Renal cortex interstitium (tissue), 15 donors: ENCODE measurements at places on chromosomes 5 and 9.

DNA sequence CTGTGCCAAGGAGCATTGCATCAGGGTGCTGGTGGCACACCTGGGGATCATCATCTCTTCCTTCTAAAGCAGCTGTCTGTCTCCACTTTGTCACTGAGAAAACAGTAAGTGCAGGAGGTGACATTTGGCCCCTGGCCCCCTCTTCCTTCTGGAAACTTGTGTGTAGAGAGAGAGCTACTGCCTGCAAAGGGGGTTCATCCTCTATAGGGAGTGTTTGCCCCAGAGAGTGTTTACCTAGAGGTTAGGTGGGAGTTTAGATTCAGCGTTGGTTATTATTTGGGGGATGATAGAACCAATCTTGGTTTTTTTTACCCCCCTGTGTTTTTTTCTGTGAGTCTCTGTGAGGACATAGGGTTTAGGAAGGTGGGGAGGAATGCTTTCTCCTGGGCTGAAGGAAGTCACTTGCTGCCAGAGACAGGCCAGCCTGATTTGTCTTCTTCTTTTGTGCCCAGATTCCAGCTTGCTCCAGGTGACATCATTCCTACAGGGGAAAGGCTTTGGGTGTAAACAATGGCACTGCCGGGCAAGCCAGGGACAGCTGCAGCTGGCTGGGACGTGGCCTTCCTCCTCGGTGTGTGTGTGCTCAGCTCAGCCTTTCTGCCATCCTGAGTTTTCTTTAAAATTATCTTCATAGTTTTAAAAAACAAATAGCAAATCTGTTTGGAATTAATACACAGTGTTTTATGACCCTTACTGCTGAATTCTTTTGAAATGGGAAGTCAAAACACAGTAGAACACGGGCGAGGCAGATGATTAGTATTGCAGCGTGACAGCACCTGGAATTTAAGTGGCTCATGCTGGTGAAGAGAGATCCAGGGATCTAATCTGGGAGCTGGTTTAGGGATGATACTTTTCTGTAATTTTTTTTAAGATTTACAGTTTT lies 24.5 kb downstream of the PRRC2B start:
- DNase-seq: no peak

DNA sequence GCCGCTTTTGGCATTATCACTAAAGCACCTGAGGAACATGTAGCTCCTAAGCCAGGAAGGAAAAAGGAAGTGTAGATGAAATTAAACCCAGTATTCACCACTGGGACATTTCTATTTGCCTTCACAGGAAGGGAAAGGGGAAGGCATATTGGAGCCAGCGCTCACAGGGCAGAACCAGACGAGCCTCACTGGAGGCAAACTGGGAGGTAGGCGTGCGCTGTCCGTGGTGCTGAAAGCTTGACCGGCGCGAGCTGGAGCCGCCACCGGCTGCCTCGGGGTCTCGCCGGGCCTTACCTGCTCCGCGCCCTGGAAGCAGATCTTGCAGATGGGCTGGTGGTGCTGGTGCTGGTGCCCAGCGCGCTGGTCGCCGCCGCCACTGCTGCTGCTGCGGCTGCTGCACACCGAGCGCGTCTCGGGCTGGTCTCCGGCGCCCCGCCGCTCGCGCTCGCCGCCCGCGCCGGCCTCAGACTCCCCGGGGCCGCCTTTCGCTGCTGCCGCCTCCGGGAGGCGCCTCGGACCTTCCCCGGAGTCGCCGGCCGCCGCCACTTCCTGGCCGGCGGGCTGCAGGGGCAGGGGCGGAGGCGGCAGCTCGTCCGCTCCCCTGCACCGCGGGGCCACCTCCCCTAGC lies 732 bp downstream of the MARCHF11 start:
- peak; percentile 82 for DNase-seq

GRCh38 chr5:18771097-18771610 lies 1136.9 kb downstream of the TAF11L14 start:
- DNase-seq: no peak

DNA sequence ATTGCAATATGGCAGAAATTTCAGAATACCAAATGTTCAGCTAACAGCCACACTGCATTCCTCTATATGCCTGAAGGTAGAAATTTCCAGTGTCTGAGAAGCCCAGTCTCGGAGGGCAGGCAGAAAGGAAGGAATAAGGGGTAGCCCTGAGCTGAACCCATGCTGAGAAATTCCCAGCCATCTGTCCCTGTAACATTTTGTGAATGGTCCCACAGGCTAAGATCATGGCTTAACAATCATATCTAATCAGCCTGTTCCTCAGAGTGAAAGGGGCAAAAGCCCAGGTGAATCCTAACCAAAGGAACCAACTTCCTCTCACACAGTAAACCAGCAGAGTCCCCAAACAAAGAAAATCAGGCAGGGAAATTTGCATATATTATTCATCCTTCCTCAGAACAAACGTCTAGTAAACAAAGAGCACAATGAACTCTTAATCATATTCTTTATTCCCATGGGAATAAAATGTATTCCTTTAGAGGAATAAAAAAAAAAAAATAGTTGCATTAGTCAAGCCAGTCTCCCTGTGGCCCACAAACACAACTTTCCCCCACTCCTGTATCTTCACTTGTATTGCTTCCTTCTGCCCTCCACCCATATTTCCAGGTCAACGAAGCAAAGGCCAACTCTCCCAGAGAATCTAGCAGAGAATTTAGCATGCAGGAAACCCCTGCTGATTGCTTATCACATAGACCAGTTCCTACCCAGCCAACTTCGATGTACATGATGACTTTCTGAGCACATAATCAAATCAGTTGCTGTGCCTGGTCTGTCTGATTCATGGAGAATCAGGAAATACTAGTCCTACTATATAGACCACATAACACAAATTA lies 257.6 kb downstream of the FAM114A2 start:
- DNase-seq: no peak

GRCh38 chr5:132211787-132212186 lies 15.9 kb downstream of the P4HA2 start:
- DNase-seq: no peak

DNA sequence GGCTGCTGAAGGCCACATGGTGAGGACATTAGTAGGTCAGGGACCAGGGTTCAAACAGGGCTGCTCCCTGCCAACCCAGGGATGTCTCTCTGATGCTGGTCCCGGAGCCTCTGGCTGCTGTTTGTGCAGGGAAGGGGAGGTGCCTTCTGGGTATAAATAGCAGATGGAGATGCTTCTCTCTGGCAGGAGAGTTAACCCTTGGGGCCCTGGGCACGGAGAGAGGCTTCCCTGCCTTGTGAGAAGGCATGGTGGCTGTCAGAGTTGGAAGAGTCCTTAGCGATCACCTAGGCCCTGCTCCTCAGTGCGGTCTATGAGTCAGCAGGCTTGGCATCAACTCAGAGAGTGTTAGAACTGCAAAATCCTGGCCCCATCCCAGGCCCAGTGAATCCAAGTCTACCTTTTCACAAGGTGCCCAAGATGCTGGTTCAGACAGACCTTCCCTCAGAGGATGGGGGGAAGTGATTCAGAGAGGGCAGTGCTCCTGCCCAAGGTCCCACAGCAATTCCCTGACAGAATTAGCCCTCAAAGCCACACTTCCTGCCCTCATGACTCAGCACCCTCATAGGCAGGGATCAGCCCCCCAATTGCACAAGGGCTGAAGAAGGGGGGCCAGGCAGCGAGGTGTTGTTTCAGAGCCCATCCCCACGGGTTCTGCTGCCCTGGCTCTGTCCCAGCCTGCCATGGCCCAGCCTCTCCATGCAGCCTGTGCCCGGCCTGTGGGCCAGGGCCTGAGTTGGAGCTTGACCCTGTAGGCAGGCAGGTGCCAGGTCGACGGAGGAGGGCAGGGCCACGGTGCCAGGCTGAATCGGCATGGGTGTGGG lies 25.6 kb downstream of the CAMK2A start:
- DNase-seq: no peak

GRCh38 chr9:134671341-134672113 lies 29.9 kb downstream of the COL5A1 start:
- DNase-seq: no peak

DNA sequence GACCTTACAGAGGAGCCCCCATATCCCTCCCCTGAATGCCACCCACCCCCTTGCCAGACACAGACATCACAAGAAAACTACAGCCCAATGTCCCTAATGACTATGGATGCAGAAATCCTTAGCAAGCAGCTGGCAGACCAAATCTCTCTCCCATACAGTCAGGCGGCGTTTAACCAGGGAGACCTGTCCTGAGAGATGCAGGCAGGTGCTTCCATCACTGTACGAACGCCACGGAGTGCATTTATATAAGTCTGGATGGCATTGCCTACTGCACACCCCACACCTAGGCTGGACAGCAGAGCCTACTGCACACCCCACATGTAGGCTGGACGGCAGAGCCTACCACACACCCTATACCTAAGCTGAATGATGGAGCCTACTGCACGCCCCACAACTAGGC lies 34.4 kb upstream of the SARDH start:
- DNase-seq: no peak

DNA sequence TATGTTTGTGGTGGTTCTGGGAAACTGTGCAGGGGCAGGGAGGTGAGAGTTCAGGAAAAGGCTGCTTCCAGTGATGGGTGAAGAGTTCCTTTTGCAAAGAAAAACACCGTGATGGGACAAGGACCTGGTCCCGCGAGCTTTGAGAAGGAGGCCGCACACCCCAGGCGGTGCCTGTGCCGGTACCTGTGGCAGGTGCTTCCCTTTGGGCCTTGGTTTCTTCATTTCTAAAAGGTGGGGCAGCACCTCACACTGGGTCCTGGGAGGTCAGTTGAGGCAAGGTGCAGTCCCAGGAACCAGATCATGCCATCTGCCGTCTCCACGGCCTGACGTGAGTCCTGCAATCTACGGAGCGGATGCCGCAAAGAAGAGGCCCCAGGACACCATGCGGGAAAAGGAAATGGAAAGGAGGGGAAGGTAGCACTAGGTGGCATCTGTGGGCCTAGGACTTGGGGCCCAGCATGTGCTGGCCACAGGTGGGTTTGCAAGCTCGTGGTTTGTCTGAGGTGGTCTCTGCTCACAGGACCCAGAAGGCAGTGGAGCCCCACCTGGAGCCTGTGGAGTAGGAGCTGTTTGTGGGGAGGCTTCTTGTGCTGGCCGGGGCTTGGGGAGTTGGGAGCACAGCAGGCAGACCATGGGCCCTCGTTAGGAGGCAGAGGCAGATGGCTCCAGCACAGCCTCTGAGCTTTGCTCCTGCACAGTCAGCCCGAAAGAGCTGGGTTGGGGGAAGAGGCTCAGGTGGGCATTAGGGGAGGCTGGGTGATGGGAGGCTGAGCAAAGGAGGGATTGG lies 131.6 kb downstream of the CACNA1B start:
- no peak for DNase-seq
